ENCODE measurements at places on chromosomes 4 and X. TPM values are rescaled to one million over a fixed set of nuclear protein-coding genes. Genes with fewer than 3 reads are reported as not detected.

RCHY1 gene
- 19.2 TPM for total RNA-seq

GRCh38 chrX:49999087-49999486, 76.7 kb downstream of the CLCN5 start:
- no peak for DNase-seq

DNA sequence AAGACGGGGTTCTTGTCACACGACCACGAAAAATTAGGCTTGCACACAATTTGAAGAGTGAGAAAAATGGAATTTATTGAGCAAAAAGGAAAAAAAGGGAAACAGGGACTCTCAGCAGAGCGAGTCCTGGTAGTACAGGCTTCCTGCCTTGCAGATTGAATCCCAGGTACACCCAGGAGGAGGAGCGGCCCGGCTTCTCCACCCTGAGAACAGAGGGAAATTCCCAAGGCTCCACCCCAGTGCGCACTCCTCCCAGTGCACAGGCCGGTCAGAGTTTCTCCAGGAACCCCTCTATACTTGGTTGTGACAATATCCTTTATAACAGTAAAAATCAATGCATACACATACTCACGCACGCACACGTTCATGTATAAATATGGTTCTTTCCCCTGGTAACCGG, 22.0 kb downstream of the SLC4A4 start:
- no peak for DNase-seq

DNA sequence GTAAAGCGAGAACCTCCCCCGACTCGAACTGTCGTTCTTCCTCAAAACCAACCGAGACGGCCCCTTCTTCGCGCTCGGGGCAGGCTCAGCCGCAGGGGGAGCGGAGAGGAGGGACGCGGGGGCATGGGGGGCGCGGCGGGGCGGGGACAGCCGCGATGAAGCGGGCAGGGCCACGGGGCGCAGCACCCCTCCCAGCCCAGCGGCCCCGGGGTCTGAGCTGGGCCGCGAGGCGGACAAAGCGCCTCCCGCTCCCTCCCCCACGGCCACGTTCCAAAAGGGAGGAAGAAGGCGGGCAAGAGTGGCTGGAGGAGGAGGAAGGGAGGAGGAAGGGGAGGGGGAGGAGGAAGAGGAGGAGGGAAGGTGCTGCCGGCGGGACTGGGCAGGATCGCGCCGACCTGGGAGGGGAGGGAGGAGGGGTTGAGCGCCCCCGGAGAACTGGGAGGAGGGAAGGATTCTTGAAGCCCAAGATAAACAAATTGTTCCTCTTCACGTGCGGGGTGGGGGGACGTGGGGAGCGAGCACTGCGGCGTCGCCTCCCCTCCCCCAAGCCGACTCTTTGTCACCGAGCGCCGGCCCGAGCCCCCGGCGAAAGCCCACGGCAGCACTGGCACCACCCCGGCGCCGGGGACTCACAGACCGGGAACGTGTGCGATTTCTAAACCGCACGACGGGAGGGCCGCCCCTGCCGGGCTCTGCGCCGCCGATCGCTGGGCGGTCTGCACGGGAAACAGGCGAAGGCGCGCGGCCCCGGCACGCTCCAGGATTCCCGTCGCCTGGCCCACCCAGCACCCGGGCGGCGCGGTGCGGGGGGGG, 2.9 kb downstream of the MAML3 start:
- peak; percentile 98 for DNase-seq

GRCh38 chr4:162010362-162010761, 153.4 kb downstream of the FSTL5 start:
- no peak for DNase-seq

GRCh38 chr4:174494726-174495125, 27.6 kb downstream of the HPGD start:
- no peak for DNase-seq

DNA sequence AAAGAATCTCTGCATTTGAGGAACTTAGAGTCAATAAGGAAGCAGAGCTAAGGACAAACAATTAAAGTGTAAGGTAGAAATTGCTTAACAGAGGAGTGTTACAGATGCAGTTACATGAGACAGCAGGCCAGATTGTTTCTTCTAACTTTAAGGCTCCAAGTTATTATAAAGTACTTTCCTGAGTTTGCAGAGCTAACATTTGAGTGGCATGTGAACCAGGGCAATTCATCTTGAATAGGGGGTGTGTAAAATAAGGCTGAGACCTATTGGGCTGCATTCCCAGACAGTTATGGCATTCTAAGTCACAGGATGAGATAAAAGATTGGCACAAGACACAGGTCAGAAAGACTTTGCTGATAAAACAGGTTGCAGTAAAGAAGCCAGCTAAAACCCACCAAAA, 7.6 kb upstream of the LNX1 start:
- no peak for DNase-seq

UGDH gene
- total RNA-seq = 37.5 TPM

CLIC2 gene
- 3.8 TPM for total RNA-seq

GRCh38 chrX:154750301-154751202, at the start of gene GAB3:
Gene GAB3, minus strand, starts transcription at chrX:154751077. Its CDS starts 52 bp downstream, at chrX:154751025.
- DNase-seq = peak; percentile 64

ARAF gene
- 22.8 TPM for total RNA-seq

DNA sequence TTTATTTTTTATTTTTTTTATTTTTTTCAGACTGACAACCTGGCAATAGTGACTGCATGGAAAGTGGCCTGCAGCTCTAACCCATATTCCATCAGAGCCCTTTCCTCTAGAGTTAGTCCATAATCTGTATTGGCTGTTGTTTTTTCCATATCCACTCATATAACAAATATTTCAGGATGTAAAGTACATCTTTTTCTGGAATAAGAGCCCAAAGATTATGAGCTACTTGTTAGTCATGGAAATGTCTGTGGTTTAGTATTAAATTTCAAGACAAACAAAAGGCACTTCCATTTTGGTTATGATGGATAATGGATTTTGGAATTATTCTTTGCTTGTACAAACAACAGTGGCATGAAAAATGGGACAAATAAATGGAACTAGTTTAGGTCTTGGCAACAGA, 296.0 kb upstream of the HS3ST1 start:
- DNase-seq = no peak

MFAP3L gene
- total RNA-seq = 1.1 TPM

GRCh38 chr4:1215141-1216075, 33.5 kb downstream of the CTBP1 start:
- DNase-seq = no peak

DNA sequence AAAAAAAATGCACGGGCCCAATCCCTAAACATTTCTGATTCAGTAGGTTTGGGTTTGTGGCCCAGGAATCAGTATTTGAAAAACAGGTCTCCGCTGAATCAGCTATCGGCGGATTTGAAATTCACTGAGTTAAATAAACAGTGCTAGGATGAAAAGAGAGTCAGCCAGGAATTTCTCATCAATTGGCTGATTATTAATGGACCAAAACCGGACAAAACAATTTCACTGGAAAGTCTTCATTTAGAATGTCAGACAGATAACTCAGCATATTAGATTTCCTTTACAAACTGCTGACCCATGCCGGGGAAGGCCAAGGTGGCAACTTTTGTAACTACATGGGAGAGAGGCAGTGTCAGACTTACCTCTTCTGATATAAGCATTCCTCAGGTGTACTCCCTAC, 99.4 kb upstream of the LSM6 start:
- DNase-seq = no peak

DNA sequence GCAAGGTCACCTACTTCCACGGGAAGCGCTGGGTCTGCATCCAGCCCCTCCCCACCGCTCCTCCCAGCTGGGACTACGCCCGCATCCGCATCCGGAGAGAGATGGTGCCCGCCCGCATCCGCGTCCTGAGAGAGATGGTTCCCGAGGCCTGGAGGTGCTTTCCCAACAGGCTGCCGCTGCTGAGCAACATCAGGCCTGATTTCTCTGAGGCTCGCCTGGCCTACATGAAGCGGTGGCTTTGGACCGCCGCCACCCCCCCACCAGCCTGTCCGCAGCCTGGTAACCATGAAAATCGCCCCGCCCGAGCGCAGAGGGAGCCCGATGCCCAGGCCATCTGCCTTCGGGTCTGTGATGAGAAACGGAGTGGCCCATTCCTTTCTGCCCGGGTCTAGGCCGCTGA, 18.1 kb downstream of the CLTRN start:
- DNase-seq = no peak

APELA gene
- 0.04 TPM for total RNA-seq

All from muscle of leg (tissue), 16 donors.